Panc1 (cell line): ENCODE measurements at places on chromosomes 3 and 15. TPM values are rescaled to one million over a fixed set of nuclear protein-coding genes. Genes with fewer than 3 reads are reported as not detected.

Gene FOXL2NB
- total RNA-seq, result 11.4 TPM

- H3K4me3 ChIP-seq, result no peak overlapping the region
- no peaks in the 10 kb centered on the region for H3K4me1 ChIP-seq
- peaks cover 10% of the 10 kb centered on the region for H3K27me3 ChIP-seq
- DNase-seq, result no peak
- H3K36me3 ChIP-seq, result no peaks in the 10 kb centered on the region; the same call in 1 of the 2 replicates
Observed at GRCh38 chr15:79653533-79653932, 221.4 kb downstream of the MINAR1 start.

- DNase-seq, result no peak
- H3K36me3 ChIP-seq, result no peaks in the 10 kb centered on the region
- H3K27ac ChIP-seq, result no peak overlapping the region
Observed at GRCh38 chr3:132880986-132881385, 157.2 kb upstream of the TMEM108 start.

Gene PODXL2
- 15.3 TPM for total RNA-seq

- H3K4me1 ChIP-seq, result no peaks in the 10 kb centered on the region
- no peaks in the 10 kb centered on the region for H3K36me3 ChIP-seq
- DNase-seq, result no peak
- H3K27ac ChIP-seq, result no peak overlapping the region
- H3K4me3 ChIP-seq, result no peak overlapping the region
- no peaks in the 10 kb centered on the region for H3K27me3 ChIP-seq
Observed at GRCh38 chr3:178684881-178685590, 148.8 kb downstream of the KCNMB2 start.

Gene UBE2E1
- total RNA-seq, result 127 TPM

Gene ROPN1B
- 0.26 TPM for total RNA-seq

DNA sequence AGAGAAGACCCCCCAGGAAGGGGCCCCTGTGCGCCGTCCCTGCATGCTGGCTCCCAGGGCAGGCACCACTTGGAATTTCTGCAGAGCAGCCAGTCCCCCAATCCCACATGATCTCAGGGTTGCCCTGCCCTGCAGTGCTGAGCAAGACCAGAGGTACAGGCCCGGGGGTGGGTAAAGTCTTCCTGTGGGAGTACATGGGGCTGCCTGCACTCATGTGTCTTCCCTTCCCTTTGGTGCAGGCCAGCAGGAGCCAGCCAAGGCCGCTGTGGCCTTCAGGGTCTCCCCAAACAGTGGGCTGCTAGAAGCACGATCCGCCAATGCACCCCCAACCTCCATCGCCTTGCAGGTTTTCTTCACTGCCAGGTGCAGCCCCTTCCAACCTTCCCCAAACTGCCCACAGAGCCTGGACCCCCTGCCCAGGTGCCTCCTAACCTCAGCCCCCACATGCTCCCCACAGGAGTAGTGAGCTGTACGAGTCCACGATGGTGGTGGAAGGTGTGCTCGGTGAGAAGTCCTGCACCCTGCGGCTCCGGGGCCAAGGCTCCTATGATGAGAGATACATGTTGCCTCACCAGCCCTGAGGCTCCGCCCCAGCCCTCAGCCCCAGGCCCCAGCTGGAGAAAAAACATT is 15.0 kb downstream of the ACAA1 start:
- H3K36me3 ChIP-seq, result no peaks in the 10 kb centered on the region; the same call in none of the 2 replicates
- no peak for DNase-seq
- no peak overlapping the region for H3K4me3 ChIP-seq
- H3K27ac ChIP-seq, result no peak overlapping the region
- H3K27me3 ChIP-seq, result no peaks in the 10 kb centered on the region
- H3K4me1 ChIP-seq, result no peaks in the 10 kb centered on the region

DNA sequence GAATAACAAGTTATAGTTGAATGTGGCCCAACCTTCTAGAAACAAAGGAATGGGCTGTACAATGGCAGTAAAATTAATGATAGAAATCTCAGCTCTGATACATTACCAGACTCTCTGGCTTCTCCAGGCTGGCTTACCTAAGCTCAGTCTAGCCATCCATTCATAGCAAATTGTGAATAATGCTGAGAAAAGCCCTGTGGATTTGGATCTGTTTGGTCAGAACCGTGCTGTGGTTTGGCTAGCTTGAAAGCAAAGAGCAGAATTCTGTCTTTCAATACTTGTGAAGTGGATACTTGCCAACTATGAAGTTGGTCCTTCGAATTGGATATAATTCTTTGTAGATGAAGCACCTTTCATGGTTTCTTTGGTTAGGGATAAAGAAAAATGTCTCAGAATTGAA is 199.1 kb downstream of the EPHA3 start:
- H3K27me3 ChIP-seq, result no peaks in the 10 kb centered on the region
- no peaks in the 10 kb centered on the region for H3K36me3 ChIP-seq
- DNase-seq, result no peak
- no peaks in the 10 kb centered on the region for H3K4me1 ChIP-seq
- no peak overlapping the region for H3K4me3 ChIP-seq
- no peak overlapping the region for H3K27ac ChIP-seq

Gene LEKR1
- total RNA-seq, result not detected

DNA sequence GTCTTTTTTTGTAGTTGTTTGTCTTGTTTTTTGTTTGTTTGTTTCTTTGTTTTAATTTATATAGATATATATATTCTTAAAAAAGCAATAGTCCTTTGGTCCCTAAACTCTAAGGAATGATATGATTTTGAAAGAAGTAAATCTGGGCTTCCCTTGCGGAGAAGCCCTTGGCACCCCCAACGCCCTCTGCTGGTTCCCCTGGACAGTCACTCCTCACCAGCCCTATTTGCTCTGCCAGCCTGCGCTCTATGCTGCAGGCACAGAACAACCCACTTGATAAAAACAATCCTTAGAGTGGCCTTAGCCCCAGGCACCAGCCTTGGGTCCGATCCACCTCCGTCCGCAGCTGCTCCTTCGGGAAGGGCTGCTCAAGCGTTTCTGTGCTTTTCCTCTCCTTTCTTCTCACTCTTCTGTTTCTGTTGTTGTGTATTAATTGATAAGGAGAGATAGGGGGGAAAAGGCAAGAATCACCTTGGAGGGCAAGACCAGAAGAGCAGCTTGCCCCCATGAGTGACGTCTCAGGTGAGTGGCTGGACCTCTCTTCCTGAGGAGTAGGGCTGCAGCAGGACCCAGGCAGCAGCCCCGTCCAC is 13.7 kb upstream of the PARP6 start:
- H3K4me1 ChIP-seq, result no peaks in the 10 kb centered on the region
- DNase-seq, result peak; percentile 7
- no peaks in the 10 kb centered on the region for H3K27me3 ChIP-seq
- H3K27ac ChIP-seq, result no peak overlapping the region
- no peaks in the 10 kb centered on the region for H3K36me3 ChIP-seq

DNA sequence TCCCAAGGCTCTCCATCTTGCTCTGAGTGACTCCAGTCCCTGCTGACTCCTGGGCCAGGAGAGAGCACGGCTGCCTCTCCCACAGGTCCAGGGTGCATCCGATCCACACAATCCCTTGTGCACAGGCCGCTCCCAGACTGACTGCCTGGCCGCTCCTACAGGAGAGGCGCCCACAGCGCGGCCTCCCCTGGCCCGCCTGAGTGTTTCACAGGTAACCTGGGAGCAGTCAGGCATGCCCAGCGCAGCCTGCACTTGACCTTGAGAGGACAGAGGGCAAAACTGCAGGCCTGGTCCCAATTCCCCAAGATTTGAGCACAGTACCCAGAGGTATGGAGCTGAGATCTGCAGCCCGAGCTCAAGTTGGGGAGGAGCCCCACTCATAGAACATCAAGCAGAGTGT is 490.2 kb downstream of the CNTN6 start:
- no peaks in the 10 kb centered on the region for H3K36me3 ChIP-seq
- DNase-seq, result no peak
- no peaks in the 10 kb centered on the region for H3K4me1 ChIP-seq
- no peaks in the 10 kb centered on the region for H3K27me3 ChIP-seq
- H3K27ac ChIP-seq, result no peak overlapping the region
- H3K4me3 ChIP-seq, result no peak overlapping the region

- peak overlapping the region; percentile 89 for H3K4me3 ChIP-seq
- peak overlapping the region; percentile 87 for H3K27ac ChIP-seq
- peaks cover 3% of the 10 kb centered on the region; the same call in 1 of the 2 replicates for H3K36me3 ChIP-seq
- no peak for DNase-seq
- no peaks in the 10 kb centered on the region for H3K27me3 ChIP-seq
Observed at GRCh38 chr3:53253707-53254508, 1.9 kb downstream of the TKT start.

DNA sequence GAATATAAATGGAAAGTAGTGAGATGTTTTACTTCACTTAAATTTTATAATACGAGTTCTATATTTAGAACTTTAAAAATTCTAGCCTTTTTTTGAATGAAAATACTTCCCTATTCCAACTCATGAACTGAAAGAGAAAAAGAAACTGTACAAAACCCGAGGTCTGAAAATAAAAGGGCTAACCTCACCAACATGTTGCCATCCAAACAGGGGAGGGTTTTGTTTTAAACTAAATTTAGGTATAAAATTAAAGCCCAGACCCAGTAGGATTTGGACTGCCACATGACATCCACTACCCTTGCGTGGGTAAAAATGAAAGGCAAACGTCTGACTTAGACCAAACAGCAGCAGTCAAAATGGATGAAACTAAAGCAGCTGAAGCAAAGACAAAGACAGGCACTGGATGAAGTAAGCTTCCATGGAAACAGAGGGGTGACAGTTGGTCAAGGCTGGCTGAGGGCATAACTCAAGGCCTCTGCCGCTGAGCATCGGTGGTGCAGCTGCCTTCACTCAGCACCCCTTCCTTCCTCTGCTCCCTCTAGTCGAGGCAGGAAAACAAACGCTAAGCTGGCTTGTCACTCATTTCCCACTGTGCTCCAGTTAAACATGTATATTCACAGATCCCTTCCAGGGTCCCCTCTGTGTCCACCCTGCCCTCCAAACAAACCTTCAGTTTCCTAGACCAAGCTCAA is 58.1 kb downstream of the TM4SF4 start:
- H3K27me3 ChIP-seq, result no peaks in the 10 kb centered on the region
- no peak overlapping the region for H3K4me3 ChIP-seq
- peaks cover 8% of the 10 kb centered on the region; the same call in 1 of the 2 replicates for H3K36me3 ChIP-seq
- peaks cover 90% of the 10 kb centered on the region for H3K4me1 ChIP-seq
- DNase-seq, result no peak

Gene STAB1
- 0.39 TPM for total RNA-seq

Gene LINGO1
- 18.2 TPM for total RNA-seq

- no peaks in the 10 kb centered on the region for H3K27me3 ChIP-seq
- H3K36me3 ChIP-seq, result no peaks in the 10 kb centered on the region
- no peak overlapping the region for H3K27ac ChIP-seq
- no peak for DNase-seq
Observed at GRCh38 chr3:33209357-33209756, 9.3 kb downstream of the SUSD5 start.

Gene NAALADL2
- 2.7 TPM for total RNA-seq

Gene SPINK8
- not detected for total RNA-seq

GRCh38 chr3:185824051-185825005 is 514 bp downstream of the IGF2BP2 start:
- H3K27me3 ChIP-seq, result no peaks in the 10 kb centered on the region
- peaks cover 35% of the 10 kb centered on the region for H3K4me1 ChIP-seq
- peak overlapping the region; percentile 83 for H3K27ac ChIP-seq
- no peak for DNase-seq

GRCh38 chr3:126865736-126866135 is 117.2 kb upstream of the PLXNA1 start:
- no peak overlapping the region for H3K4me3 ChIP-seq
- DNase-seq, result no peak
- no peaks in the 10 kb centered on the region for H3K36me3 ChIP-seq
- no peaks in the 10 kb centered on the region for H3K4me1 ChIP-seq
- H3K27me3 ChIP-seq, result no peaks in the 10 kb centered on the region

GRCh38 chr3:43018246-43018645 is 39.1 kb downstream of the GASK1A start:
- no peaks in the 10 kb centered on the region for H3K4me1 ChIP-seq
- peaks cover 3% of the 10 kb centered on the region for H3K27me3 ChIP-seq
- H3K36me3 ChIP-seq, result no peaks in the 10 kb centered on the region
